ENCODE measurements at places on chromosomes 12 and 14.

GRCh38 chr12:110613071-110613770 is 708 bp upstream of the TCTN1 start:
- no peak for DNase-seq

DNA sequence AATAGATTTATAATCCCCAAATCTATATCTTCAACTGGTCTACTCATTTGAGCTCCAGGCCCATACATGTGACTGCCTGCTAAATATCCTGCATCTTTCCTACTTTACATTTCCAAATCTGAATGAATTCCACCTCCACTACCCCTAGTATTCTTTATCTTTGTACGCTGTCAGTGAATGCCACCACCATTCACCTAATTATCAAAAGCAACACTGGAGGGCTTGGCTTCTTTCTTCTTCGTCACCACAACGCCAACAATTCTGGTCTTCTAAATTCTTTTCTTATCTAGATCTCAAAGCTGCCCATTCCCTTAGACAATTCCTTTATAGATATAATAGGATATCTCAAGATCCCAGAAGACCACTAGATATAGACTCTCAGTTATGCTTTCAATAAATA is 47.1 kb upstream of the ADAMTS20 start:
- no peak for DNase-seq

DNA sequence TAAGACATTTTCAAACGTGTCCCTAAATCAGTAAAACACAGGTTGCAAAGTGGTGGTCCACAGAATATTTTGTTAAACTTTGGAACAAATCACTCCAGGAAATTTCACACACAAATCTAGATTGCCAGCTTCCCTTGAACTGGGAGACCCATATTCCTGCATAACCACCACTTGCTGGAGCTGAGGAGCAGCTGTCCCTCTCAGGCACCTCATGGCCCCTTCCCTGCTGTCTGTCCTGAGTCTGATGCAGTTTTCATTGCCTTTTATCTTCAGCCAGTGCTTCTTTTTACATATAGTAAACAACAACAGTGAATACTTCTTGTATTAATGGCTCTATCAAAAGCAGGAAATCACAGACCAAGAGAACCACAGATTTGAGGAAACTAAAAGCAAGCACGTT is 289.3 kb downstream of the MED13L start:
- DNase-seq = no peak

DNA sequence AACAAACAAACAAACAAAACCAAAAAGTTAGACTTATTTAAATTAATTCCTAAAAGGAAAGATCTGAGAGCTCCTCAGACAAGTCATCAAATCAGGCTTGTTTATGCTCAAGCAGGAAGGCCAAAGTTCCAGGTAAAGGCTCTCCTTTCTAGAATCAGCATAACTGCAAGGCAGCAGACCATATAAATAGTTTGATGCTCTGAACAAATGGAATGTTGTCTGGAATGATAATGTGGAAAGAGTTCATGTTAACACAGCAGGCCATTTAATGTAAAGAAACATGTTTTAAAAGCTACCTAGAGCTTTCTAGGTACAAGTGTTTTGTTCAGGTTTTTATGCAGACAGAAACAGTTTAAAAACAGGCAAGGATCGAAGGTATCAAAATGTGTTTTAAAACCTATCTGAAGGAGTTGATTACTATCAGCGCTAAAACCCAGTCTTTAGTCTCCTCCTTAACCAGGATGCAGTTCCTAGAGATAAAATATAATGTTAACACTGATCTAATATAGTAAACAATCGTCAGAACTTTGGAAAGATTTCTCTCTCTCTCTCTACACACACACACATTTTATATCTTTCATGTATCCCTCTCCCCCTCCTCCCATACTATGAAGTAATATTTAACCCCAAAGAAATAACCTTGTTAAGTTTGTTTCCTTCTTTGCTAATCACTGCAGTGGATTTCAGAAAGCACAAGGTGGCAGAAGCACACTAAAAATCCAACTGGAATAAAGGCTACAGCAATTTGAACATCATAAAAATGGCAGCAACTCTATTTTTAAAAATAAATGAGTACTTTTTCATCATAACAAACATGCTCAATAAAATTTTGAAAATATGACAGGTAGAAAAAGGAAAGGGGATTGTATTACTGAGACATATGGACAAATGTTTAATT is 135.5 kb downstream of the PAWR start:
- no peak for DNase-seq

GRCh38 chr14:51367600-51367931 is 127.5 kb downstream of the TMX1 start:
- no peak for DNase-seq

Measured in DMS79 (cell line).